DND-41 (cell line): ENCODE measurements at places on chromosomes 11 and 22.
A peak's percentile ranks its signal among the peaks of the same experiment; 100 is the strongest.

DNA sequence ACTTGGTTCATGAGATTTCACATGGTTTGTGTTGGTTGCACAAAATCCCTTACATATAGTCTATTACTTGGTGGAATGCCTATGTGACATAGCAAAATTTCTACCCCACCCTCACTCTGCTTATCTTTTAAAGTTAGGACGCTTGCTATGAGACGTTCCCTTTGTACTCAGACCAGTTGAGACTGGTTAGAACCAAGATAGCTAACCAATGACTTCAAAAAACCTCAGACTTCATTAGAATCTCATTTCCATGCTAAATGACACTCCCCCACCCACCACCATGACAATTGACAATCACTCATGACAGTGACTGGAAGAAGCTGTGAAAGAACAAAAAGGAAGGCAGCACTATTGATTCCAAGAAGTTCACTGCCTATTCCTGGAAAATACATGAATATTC lies 313.6 kb downstream of the ETS1 start:
- H3K4me1 ChIP-seq, result no peaks in the 10 kb centered on the region
- no peak for DNase-seq
- H3K27me3 ChIP-seq, result no peaks in the 10 kb centered on the region
- H3K27ac ChIP-seq, result no peak overlapping the region

DNA sequence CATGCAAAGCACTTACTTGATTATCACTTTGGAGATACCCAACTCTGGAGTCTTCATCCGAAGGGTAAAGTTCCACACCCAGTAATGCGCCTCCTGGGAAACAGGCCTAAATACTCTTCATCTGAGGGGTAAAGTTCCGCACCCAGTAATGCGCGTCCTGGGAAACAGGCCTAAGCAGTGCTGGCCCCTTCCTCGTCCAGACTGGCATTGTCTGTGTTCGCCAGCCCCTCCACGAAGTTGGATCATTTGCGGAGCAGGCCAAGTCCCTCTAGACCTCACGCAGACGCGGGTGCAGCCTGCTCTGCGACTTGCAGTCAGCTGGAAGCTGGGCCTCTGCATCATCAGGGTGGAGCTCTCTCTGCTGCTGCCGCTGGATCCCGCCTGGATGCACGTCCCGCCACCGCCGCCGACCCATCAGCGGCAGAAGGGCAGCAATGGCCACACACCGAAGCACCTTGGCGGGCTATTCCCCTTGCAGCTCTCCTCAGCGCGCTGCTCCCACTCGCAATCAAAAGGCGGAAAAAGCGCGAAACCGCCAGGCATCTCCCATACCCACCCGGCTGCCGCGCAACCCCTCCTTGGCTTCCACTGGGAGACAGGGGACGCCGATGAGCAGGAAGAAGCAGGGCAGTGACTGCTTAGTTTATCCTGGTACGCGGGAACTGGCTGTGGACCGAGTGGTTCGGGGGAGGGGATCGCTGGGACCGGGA lies 34.1 kb upstream of the GLYATL1 start:
- no peaks in the 10 kb centered on the region for H3K4me1 ChIP-seq
- no peaks in the 10 kb centered on the region for H3K36me3 ChIP-seq
- peaks cover 3% of the 10 kb centered on the region for H3K27me3 ChIP-seq
- no peak overlapping the region for H3K27ac ChIP-seq
- no peak overlapping the region for H3K4me3 ChIP-seq
- no peak for DNase-seq

- no peak overlapping the region for H3K27ac ChIP-seq
- no peak for DNase-seq
- no peaks in the 10 kb centered on the region for H3K36me3 ChIP-seq
- peaks cover 18% of the 10 kb centered on the region for H3K27me3 ChIP-seq
Measured at GRCh38 chr11:129374993-129375750, 476 bp upstream of the BARX2 start.

GRCh38 chr22:40332319-40332781 lies 13.9 kb upstream of the ADSL start:
- peaks cover 17% of the 10 kb centered on the region; the same call in 1 of the 2 replicates for H3K36me3 ChIP-seq
- H3K27me3 ChIP-seq, result no peaks in the 10 kb centered on the region
- H3K4me1 ChIP-seq, result peaks cover 36% of the 10 kb centered on the region

DNA sequence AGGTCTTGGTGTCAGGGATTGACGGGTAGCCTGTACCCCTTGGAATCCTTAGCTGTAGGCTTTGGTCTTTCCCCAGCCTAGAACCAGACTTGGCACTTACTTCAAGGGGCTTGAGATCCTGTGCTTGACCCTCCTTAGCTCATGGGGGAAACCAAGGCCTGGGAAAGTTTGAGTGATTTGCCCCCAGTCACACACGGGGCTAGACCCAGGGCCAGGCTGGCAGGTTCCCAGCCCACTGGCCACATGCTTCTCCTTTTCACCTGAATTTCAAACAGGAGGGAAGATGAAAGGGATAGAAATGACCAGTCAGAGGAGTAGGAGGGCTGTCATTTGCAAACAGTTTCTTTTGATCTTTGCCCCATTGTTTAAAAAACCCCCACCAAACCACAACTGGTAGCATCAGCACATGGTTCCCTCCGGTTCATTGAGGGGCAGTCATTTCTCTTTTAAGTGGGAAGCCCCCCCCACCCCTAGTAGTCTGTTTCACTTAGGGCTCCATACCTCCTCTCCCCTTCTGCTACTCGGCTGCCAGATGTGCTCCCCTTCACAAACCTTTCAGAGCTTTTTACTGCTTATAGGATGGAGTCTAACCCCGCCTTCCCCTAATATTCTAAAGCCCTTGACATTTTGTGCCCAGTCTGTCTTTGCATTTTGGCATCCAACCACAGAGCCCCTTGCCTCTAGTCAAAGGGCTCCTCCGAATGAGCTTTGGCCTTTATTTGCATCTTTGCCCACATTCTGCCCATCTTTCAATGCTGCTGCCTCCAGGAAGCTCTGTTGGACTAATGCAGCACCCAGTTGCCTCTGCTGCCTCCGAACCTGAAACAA lies 37.6 kb downstream of the ZNRF3 start:
- DNase-seq, result peak; percentile 69
- H3K4me1 ChIP-seq, result no peaks in the 10 kb centered on the region
- no peaks in the 10 kb centered on the region for H3K27me3 ChIP-seq

DNA sequence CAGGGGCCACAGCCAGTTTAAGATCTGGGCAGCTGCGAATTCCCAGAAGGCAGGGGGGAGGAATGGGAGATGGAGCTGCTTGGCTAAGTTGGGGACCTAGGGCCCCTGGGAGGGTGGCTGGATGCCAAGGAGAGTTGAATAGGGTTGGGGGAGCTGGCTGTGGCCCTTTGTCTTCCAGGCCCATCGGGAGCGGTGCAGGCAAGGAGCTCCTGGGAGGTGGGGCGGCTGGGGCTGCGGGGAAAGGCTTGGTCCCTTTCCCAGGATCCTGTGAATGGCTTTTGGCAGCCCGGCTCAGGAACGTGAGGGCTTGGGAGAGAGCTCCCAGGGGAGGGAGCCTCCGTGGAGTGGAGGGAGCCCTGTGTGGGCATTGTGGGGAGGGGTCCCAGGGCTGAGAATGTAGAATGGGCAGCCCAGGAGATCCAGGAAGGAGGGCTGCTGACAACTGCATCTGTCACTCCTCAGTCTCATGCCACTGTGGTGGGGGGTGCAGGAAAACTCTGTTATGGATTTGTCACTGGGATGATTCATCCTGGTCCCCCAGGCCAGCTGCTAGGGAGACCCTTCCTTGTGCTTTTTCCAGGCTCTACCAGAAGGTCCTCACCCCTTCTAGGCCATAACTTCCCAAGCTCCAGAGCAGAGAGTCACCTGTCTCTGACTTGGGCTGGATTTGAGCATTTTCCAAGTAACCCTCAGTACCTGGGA lies 6.0 kb downstream of the FREY1 start:
- no peak for DNase-seq
- H3K4me1 ChIP-seq, result no peaks in the 10 kb centered on the region
- H3K27me3 ChIP-seq, result no peaks in the 10 kb centered on the region

GRCh38 chr11:119786431-119787073 lies 57.6 kb upstream of the NECTIN1 start:
- H3K27me3 ChIP-seq, result peaks cover 7% of the 10 kb centered on the region
- H3K36me3 ChIP-seq, result no peaks in the 10 kb centered on the region
- no peak overlapping the region for H3K27ac ChIP-seq
- DNase-seq, result no peak

DNA sequence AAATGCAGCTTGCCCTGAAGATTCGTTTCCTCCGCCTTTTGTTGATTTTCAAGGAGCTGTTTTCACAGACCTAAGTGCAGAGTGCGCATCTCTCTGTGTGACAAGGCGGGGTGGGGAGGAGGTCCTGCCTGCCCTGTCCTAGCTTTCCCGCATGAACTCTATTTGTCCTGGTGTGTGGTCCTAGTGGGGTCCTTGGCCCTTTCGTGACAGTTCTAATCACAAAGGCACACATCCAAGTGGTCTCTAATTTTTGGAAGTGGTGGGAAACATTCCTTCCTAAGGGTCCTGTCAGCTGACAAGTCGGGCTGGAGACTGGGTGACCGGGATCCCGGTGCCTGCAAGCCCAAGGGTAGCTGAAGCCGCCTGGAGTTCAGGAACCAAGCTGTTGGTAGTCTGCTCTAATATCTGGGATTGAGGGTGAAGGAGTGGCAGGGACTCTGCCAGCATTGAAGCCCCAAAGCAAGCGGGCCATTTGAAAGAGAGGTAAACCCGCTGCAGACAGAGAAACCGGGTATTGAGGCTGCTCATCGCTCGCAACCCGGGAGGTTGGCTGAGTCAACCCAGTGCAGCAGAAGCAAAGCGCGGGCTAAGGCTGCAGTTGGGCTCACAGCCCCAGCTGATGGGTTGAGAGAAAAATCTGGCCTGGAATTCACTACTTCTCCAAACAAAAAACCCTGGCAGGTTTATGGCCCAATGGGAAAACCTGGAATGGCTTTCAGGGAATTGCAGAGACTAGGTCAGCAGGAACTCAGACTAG lies 28.1 kb upstream of the FBXO3 start:
- H3K27me3 ChIP-seq, result peaks cover 42% of the 10 kb centered on the region
- H3K27ac ChIP-seq, result no peak overlapping the region
- no peaks in the 10 kb centered on the region for H3K4me1 ChIP-seq
- no peak for DNase-seq
- H3K4me3 ChIP-seq, result no peak overlapping the region
- no peaks in the 10 kb centered on the region for H3K36me3 ChIP-seq

DNA sequence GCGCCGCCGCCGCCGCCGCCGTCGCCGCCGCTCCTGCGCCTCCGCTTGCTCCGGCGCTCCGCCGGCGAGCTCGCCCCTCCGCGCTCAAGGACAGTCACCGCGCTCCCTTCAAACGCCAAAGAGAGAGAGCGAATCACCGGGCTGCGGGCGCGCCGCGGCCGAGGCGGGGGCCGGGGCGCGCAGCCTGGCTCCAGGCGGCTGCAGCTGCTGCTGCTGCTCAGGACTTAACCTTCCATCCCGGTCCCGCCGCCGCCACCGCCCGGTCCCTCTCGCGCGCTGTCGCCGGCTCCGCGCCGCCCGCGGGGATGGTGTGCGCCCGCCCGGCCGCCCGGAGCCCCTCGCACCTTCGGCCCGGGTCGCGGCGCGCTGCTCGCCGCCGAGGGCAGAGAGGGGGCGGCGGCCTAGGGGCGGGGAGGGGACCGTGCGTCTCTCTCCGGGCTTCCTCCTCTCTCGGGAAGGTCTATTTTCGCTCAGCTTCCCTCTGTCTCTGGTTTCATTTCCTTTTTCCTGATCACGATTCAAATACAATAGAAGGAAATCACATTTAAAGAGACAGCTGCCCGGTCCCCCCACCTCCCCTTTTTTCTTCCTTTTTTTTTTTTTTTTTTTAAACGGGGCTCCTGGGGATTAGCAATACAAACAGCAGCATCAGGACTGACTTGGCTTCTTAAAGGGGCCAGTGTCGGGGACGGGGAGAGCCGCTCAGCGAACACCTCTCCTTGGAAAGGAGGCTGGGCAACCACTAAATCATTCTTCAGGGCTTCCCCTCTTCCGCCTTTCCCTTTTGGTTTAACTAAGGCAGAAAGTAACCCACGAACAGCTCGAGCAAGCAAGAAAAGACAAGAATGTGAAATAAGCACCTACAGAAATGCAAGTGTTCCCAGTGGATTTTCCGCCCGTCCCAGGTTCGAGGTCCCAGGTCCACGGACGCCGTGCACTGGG lies 22.1 kb downstream of the LMO2 start:
- no peak overlapping the region for H3K4me3 ChIP-seq
- no peak for DNase-seq
- H3K27me3 ChIP-seq, result peaks cover 45% of the 10 kb centered on the region
- H3K27ac ChIP-seq, result no peak overlapping the region

- no peaks in the 10 kb centered on the region for H3K4me1 ChIP-seq
- peaks cover 38% of the 10 kb centered on the region for H3K36me3 ChIP-seq
- H3K27me3 ChIP-seq, result no peaks in the 10 kb centered on the region
- H3K4me3 ChIP-seq, result no peak overlapping the region
- H3K27ac ChIP-seq, result no peak overlapping the region
- DNase-seq, result no peak
Measured at GRCh38 chr11:102405501-102405900, 47.1 kb downstream of the TMEM123 start.

- no peak overlapping the region for H3K4me3 ChIP-seq
- no peaks in the 10 kb centered on the region for H3K4me1 ChIP-seq
- H3K27ac ChIP-seq, result no peak overlapping the region
- DNase-seq, result no peak
- H3K36me3 ChIP-seq, result peaks cover 31% of the 10 kb centered on the region
Measured at GRCh38 chr11:113841691-113842090, 33.7 kb downstream of the USP28 start.

DNA sequence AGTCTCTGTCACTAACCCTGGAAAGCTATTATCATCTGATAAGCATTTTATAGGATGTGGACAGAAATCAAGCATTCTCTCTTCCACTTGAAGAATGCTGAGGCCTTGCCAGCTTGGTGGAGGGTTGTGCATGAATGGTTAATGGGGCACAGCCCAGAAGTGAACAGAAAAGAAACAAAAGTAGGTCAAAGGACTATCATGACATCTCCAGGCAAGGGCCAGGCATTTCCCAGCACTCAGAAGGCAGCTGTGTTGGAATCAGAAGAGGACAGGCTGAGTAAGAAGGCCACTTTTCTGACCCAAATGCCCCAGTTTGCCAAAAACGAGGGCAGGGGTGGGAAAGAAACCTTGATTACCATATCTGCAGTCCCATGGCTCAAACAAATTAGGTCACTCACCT lies 12.4 kb downstream of the TENM4 start:
- peaks cover 5% of the 10 kb centered on the region for H3K27me3 ChIP-seq
- H3K27ac ChIP-seq, result no peak overlapping the region
- H3K36me3 ChIP-seq, result no peaks in the 10 kb centered on the region
- no peak for DNase-seq

- H3K4me3 ChIP-seq, result no peak overlapping the region
- DNase-seq, result no peak
- H3K36me3 ChIP-seq, result peaks cover 40% of the 10 kb centered on the region
- no peaks in the 10 kb centered on the region for H3K27me3 ChIP-seq
- no peak overlapping the region for H3K27ac ChIP-seq
Measured at GRCh38 chr11:119237515-119237914, 31.4 kb downstream of the CBL start.

DNA sequence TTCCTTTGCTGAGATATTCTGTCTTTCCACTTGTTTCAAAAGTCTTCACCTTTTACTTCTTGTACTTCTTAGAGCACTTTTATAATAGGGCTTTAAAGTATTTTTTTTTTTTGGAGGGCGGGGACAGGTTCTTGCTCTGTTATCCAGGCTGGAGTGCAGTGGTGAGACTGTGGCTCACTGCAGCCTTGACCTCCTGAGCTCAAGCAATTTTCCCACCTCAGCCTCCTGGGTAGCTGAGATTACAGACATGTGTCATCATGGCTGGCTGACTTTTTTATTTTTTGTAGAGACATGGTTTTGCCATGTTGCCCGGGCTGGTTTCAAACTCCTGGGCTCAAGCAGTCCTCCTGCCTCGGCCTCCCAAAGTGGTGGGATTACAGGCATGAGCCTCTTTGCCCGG lies 57.9 kb downstream of the DYNC2H1 start:
- no peaks in the 10 kb centered on the region for H3K27me3 ChIP-seq
- DNase-seq, result no peak
- no peak overlapping the region for H3K4me3 ChIP-seq
- H3K36me3 ChIP-seq, result peaks cover 3% of the 10 kb centered on the region; the same call in 1 of the 2 replicates
- H3K27ac ChIP-seq, result no peak overlapping the region
